ENCODE measurements at places on chromosomes 7 and 10.

DNA sequence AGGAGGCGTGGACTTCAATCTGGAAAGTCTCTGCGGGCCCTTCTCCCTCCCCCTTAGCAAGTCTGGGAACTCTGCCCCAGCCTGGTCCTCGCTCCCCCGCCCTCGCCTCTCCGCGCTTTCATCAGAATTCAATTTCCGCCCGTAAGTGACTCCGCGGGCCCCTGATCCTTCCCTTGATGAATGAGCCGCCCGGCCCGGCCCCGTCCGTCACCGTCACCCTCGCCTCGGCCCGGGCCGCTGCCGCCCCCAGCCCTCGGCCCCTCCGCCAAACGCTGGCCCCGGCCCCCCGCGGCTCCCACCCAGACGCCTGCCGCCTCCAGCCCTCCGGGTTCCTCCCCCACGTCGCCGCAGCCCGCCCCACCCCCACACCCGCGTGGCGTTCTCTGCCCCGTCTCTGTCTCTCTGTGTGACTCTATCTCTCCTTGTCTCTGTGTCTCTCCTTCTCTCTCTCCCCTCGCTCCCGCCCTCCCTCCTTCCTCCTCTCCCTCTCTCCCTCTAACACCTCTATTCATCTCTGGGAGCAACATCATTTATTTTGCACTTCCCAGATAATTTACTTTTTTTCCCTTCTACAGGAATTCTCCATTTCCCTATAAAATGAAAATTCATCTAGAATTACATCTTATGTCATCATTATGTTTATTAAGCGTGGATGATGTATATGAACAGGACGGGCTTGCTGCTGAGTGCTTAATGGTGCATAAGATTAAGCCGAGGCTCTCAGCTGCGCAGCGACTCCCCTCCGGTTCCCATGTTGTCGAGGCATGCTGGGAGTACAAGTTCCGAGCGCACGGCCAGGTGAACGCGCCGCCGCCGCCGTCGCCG, 91.2 kb upstream of the PAX2 start:
- DNase-seq, result no peak

- DNase-seq, result no peak
Observed at GRCh38 chr7:11332186-11332864, 358.7 kb downstream of the PHF14 start.

GRCh38 chr7:133807624-133808492, 319.3 kb upstream of the LRGUK start:
- DNase-seq, result no peak

- DNase-seq, result no peak
Observed at GRCh38 chr10:31701546-31701945, 227.1 kb downstream of the ARHGAP12 start.

- no peak for DNase-seq
Observed at GRCh38 chr10:103500481-103500880, 7.0 kb downstream of the NEURL1 start.

DNA sequence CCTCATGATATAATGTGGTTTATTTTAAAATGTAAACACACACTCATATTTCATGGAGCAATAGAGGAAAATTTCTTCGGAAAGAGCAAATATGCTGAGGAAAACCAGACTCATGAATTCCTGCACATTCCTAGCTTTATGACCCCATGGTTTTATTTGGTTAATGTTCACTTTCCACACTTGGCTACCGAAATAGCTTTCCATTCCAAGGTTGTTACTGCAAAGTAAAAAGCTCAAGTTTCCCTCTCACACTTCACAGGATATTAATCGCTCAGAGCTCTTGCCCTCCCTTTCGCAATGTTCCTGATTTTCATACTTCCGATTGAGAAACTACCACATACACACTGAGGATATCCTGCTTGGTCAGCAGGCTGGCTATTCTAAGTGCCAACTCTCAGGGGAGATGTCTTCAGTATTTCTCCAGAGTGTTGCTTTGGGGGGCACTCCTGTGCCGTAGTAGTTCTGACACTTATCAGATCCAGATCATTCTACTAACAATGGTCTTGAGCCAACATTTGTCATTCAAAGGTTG, 77.5 kb upstream of the STEAP1B start:
- no peak for DNase-seq

- no peak for DNase-seq
Observed at GRCh38 chr7:29592866-29593265, 29.2 kb downstream of the PRR15 start.
